ENCODE measurements at places on chromosomes 5 and 9.

DNA sequence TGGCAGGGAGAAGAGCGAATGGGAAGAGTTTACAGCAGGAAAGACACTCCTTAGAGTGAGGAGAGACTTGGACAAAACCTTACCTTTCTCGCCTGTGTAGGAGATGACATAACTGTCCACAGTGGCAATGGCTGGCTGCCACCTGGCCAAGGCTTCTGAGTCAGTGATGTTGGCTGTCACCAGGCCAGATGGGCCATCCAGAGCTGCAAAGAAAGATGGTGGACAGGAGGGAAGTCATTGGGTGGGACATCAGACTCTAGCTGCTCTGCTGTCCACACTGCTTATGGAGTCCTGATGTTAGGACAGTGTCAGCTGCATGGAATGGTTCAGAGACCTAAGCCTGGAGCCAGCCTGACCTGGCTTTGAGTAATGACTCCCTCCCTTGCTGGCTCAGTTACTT lies 79.8 kb downstream of the TNC start:
- no peak for DNase-seq

DNA sequence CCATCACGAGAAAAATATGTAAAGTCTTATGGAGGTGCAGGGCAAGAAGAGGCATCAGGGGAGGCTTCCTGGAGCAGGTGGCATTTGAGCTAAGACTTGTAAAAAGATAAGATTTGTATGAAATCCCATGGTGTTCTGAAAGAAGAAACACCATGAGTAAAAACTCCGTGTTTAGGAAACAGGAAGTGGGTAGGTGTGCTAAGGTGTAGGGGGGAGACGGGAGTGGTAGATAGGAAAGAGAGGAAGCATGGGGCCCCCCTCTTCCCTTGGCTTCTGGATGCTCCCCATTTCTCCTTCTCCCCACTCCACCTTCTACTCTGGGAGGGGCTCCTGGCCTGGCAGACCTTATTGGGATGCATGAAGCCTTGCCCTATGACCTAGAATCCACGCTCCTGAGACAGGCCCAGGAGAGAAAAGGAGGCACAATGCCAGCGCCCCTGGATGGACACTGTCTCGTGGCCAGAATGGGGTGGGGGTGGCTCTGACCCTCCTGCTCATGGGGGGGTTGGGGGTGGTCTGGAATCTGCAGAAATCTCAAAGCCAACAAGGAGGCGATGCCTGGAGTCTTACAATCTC lies 103.6 kb downstream of the GTF3C4 start:
- DNase-seq, result no peak

DNA sequence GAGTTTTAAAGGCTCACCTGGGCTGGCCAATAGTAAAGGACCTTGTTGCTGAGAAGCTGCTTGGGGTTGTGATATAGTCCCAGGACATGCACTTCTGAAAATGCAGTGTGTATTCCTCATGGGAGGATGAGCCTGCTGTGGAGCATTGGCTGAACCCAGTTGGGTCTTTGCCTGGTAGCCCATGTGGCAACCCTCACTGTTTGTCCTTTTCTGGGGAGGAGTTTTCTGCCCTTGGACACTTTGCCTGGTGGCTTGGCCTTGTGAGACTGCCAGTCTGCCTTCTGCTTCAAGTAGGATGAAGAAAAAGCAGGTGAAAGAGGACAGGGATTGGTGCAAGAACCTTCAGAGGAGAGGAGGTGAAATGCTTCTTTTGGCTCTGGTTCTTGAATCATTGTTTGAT lies 4.0 kb downstream of the TENT4A start:
- no peak for DNase-seq

DNA sequence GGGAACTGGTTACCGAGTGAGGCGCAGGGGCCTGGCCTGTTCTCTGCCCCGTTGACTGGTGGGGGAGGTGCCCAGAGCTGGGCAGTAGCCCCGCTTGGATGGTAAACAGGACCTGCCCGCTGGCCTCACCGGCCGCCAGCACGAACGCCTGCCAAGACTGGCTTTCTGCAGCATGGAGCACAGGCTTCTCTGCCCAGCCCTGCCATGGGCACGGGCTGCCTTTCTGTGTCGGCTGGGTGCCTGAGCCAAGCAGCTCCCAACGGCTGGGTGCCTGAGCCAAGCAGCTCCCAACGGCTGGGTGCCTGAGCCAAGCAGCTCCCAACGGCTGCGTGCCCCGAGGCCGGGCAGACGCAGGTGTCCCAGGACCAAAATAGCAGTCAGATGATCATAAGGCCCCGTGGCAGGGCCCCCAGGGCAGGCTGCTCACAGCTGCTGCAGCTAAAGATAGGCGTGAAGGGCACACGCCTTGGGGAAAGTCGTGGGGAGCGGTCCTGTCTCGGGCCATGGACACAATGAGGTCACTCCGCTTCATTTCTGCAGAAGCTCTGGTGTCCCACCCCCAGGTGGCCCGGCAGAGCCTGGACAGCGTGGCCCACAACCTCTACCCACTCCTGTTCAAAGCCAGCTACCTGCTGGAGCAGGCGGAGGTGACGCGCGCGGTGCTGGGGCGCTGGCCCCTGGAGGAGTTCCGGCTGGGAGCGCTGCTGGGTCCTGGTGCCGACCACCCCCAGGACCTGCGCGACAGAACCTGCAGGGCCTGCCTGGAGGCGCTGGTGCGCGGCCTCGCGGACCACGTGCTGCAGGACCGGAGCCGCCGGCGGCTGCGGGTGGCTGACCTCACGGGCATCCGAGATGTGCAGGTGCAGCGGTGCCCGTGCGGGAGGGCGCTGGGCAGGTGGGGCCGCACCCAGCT lies at the start of gene LRRC14B:
LRRC14B (plus strand) TSS at position 460 of the 913 bp plus-strand sequence; CDS start at position 504, 44 bp downstream.
- no peak for DNase-seq

DNA sequence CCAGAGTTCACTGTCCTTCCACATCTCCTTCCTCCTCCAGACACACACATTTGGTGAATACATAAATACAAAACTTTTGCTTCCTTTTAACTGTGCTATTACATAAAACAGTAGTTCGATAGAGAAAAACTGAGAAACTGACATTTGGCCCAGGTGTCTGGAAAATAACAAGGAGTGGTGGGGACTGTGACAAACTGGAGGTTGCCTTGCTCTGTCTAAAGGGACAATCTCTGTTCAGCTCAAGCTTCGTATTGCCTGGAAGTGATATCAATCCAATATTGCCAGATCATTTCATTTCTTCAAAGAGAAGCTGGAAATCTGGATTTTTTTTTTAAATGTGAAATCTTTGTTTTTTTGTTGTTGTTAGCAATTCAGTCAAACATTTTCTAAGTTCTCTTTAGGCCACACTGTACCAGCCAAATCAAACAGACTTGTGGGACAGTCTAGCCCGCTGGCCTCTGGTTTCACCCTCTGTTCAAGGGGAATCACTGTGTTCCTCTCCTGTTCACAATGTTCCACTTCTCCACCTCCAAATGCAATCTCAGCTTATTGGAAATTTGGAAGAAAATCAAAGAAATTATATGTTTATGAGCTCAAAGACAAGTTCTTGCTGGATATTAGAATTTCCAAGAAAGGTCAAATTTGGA lies 612.5 kb downstream of the KIF4B start:
- no peak for DNase-seq

- no peak for DNase-seq
These were observed 157.5 kb downstream of the DMRT2 start for GRCh38 chr9:1207686-1208085.

GRCh38 chr5:139763280-139763929 lies 32.2 kb upstream of the PSD2 start:
- no peak for DNase-seq

DNA sequence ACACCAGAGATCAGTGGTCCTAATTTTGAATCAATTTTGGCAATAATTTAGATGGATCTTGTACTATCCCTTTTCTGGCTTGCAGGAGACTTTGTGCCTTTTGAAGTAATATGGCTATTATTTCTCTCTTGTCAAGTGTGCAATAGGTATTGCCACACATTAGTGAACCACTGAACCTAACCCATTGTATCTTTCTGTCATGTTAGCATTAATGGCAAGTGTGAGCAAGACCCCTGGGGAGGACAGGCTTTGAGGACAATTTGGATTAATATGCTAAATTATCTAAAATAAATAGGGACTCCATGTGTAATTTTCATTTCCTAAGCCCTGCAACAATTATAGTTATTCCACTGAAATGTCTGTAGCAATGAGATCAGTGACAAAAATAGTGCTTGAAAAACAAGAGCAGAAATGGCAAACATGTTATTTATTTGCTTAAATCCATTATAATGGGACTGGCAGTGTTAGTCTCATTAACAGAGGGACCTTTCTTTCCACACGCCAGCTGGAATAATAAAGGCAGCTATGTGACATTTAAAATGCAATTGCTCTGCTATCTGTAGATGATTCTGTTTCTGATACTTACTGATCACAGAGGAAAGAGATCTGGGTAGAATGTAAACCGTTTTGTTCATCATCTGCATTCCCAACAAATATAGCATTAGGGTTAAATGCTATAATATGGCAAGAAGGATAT lies 753.3 kb upstream of the ZNF608 start:
- DNase-seq, result no peak

DNA sequence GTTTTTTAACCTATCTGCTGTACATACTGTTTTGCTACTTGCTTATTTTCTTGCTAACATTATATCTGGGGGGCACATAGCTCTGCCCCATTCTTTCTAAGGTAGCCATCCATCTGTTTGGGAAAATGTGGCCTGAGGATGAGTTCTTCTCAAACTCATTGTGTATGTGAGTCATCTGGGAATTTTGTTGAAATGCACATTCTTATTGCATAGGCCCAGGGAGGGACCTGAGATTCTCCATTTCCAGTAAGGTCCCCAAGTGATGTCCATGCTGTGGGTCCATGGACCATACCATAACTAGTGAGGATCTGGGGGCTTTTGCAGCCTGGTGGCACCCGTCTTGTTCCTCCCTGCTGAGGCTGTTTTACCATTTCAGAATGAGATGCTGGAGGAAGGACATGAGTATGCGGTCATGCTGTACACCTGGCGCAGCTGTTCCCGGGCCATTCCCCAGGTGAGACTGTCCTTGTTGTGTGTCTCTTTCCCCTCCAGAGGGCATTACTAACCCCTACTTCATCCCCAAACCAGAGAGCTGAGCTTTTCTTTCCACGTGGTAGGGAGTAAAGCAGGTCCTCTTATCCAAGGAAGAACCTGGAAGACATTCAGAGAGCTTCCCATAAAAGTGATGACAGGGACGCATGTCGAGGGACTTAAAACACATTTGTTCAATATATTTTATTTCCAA lies 28.6 kb downstream of the CYFIP2 start:
- DNase-seq, result no peak

- no peak for DNase-seq
These were observed 24.6 kb downstream of the B4GALT1 start for GRCh38 chr9:33142535-33142934.

DNA sequence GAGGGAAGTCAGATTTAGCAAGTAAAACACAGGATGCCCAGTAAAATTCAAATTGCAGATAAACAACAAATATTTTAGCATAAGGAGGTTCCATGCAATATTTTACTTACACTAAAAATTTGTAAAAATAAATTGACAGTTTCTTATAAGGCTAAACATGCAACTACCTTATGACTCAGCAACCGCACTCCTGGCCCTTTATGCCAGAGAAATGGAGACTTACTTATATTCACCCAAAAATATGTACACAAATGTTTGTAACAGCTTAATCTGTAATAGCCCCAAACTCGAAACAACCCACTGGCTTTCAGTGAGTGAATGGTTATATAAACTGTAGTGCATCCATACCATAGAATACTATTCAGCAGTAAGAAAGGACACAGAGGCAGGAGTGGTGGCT lies 28.6 kb upstream of the TRIM14 start:
- no peak for DNase-seq

- no peak for DNase-seq
These were observed 44.3 kb downstream of the UBE2QL1 start for GRCh38 chr5:6492934-6493333.

- DNase-seq, result peak; percentile 22
These were observed 447 bp downstream of the CRAT start for GRCh38 chr9:129109952-129110739.

DNA sequence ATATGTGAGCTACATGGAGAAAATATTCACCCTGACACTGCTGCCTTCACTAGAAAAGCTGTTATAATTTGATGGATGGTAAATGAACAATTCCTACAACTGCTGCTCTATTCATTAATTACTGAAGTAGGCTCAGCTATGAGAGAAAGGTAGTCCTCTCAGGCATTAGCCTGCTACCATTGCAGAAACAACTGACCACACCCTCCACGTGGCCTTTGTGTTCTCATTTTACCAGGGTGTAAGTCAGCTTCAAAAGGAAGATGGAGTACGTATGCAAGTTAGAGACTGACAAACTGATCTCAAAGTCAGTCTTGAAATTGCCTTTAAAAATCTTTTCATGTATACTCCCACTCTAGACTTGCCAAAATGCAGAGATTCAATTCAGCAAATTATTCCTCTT lies 26.3 kb upstream of the TPD52L3 start:
- no peak for DNase-seq

- DNase-seq, result no peak
These were observed 27.7 kb upstream of the PAX5 start for GRCh38 chr9:37061768-37062167.

DNA sequence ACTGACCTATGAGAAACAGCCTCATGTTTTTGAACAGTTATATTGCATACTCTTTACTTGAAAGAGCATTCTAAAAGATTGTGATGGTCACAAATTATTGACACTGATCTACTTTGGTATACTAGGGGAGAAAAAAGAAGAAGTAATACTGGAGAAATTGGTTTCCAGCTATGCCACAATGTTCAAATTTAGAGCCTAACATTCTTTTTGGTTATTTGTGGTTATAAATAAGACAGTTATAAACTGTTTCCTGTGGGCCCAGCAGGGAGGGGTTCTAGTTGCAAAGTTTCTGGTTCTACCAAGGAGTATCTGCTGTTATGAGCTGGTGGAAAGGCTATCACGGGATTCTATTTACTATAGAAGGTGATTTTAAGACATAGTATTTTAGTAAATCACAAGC lies 4.8 kb downstream of the CWC27 start:
- DNase-seq, result no peak
